ENCODE measurements at places on chromosomes 6 and 20.

GRCh38 chr20:22473293-22473692, 111.1 kb downstream of the FOXA2 start:
- DNase-seq = no peak

DNA sequence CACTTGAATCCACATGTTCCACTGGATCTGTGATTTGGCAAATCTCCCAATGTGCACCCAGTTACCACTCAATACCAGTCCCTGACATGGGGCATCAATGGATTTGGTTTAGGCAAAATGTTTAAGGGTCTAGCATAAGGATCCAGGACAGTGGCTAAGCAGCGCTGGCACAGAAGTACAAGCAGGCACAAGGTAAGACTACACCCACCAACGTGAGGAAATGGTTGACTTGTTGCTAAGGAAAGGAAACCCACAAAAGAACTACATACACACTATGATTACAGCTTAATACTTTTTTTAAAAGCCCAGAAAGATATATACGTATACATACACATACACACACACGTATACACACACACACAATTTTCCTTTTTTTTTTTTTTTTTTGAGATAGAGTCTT, 79.0 kb downstream of the DNAAF9 start:
- no peak for DNase-seq

GRCh38 chr6:111715321-111715720, 109.6 kb upstream of the TRAF3IP2 start:
- DNase-seq = no peak

DNA sequence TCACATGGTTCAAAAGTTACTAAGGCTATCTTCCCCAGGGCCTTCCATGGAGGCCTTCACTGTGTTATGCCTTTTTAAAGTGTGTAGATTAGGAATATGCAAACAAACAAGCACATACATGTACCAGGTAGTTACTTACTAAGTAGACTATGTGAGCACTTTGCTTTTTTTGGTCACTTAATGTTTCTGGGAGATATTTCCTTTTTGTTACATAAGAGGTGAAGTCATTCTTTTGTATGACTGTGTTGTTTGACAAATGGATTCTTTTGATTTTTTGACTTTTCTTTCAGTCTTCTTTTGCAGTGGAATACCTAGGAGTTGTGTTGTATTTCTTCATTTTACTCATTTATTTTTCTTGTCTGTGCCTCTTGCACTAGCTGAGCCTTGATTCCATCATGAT, 39.6 kb upstream of the BCAS1 start:
- no peak for DNase-seq

DNA sequence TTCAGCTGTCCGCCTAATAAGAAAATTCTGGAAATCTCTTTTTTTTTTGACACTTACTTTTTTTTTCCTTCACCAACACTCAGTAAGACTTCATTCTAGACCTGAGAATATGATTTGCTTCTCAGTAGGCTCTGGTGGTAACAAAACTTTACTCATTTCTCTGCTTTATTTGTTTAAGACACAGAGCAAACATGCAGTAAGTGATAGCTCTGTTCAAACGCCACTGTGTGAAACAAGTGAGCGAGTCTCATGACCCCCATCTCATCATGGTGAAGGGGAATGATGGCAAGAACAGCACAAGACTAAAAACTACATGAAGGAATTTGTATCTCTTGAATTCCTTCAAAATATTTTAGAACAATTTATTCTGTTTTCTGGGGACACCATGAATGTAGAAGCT, 541.6 kb upstream of the POU3F2 start:
- DNase-seq = no peak

DNA sequence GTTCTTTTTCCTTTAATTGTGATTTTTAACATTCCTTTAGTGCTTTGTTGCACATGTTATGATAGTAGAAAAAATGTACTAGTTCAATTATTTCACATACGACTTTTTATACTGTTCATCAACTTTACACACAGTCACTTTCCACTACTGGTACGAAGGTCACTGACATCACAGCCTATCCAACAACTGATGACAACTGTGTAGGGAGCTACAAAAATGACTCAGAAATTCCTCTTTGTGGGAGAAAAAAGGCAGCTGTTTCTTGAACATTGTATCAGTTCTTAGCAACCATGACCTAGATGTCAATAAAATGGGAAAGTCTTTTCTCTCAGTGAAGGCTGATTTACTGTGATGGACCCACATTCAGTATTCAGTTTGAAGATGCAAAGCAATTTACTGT, 7.0 kb upstream of the ID4 start:
- DNase-seq = no peak

- DNase-seq = no peak
Measured at GRCh38 chr6:63537201-63537958, 34.9 kb upstream of the LOC128125822 start.

- DNase-seq = no peak
Measured at GRCh38 chr20:53402233-53403005, 191.2 kb downstream of the ZNF217 start.

Data from activated CD4-positive, alpha-beta T cell treated with anti-CD3 and anti-CD28 coated beads for 24 hours (primary cell).